ENCODE measurements at places on chromosomes 16 and 17.

DNA sequence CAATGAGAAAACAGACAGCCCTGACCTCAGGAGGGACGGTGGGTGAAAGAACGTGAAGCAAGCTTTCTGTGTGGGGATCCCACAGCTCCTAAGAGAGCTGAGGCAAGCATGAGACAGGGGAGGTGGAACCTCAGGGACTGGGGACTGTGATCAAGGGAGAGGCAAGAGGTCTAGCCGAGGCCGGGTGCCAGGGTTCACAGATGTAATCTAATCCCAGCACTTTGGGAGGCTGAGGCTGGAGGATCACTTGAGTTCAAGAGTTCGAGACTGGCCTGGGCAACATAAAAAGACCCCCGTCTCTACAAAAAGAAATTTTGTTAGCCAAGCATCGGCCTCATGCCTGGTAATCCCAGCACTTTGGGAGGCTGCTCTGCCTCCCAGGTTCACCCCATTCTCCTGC lies 4.5 kb upstream of the ADAM11 start:
- DNase-seq = no peak

- DNase-seq = no peak
Measured at GRCh38 chr17:75490173-75490743, 25.1 kb downstream of the CASKIN2 start.

- DNase-seq = no peak
Measured at GRCh38 chr16:51225878-51226277, 74.8 kb upstream of the SALL1 start.

GRCh38 chr17:83136931-83137330 lies 57.5 kb downstream of the METRNL start:
- no peak for DNase-seq

DNA sequence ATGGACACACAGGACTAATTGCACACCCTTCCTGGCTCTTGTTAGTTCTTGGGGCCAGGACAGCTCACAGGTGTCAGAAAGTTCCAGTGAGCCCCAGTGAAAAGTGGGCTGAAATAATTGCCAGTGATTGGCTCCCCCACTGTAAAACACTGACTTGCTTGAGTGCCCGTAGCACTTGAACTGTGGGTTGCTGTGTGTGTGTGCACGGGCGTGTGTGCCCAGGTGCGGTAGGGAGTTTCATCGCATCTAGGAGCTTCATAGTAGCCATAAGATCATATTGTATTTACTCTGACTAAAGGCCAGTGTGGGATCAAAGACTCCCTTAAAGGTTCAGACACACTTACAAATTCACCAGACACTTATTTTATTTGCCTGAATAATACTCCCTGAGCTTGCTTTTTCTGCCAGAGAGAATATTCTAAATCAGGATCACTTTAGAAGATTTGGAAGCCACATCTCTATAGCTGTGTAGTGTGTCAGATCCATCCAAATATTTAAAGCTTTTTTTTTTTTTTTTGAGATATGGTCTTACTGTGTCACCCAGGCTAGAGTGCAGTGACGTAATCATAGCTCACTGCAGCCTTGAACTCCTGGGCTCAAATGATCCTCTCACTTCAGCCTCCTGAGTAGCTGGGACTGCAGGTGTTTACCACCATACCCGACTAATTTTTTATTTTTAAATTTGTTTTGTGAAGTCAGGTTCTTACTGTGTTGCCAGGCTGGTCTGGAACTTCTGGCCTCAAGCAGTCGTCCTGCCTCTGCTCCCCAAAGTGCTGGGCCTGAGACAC lies 11.4 kb downstream of the UNK start:
- DNase-seq = no peak

DNA sequence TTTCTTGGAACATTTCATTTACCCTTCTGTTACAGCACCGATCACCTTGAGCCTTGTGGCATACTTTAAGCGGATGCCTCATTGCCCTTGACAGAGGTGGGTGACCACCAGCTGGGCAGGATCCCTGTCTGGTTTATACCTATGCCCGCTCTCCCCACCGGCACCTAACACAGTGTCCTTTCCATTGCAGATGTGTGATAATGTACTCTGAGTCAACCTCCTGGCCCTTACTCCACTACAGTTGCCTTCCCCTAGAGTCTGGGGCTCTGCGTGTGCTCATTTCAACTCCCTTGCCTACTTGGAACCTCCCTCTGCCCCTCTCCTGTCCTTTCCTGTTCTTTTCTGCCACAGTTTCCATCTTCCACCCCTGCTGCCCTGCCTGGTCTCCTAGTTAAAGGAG lies 60.2 kb upstream of the MED13 start:
- no peak for DNase-seq

- no peak for DNase-seq
Measured at GRCh38 chr16:68737046-68737729, at the start of gene CDH1. Gene CDH1, plus strand, starts transcription at chr16:68737292. Its CDS starts 124 bp downstream, at chr16:68737416.
